ENCODE measurements at places on chromosomes 12 and 14.
A peak's percentile ranks its signal among the peaks of the same experiment; 100 is the strongest.

DNA sequence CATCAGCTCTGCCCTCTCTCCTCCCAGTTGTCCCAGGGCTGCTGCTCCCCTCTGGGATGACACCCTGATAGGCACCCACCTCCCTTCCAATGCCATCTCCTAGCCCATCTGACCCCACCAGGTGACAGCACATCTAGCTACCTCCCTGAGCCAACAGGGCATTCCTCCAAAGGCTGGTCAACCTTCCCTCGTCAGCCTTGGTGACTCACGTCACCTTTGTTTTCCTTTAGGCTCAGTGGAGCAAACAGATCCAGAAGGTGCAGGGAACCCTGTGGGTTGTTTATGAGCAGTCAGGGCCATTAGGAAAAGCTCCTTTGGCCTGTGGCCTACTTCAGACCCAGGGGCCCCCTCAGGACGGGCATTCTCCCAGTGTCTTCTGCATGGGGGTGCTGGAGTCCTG lies 32.4 kb downstream of the PIGH start:
- no peak for DNase-seq

- DNase-seq = no peak
Measured at GRCh38 chr12:50397117-50397650, 775 bp upstream of the FAM186A start.

DNA sequence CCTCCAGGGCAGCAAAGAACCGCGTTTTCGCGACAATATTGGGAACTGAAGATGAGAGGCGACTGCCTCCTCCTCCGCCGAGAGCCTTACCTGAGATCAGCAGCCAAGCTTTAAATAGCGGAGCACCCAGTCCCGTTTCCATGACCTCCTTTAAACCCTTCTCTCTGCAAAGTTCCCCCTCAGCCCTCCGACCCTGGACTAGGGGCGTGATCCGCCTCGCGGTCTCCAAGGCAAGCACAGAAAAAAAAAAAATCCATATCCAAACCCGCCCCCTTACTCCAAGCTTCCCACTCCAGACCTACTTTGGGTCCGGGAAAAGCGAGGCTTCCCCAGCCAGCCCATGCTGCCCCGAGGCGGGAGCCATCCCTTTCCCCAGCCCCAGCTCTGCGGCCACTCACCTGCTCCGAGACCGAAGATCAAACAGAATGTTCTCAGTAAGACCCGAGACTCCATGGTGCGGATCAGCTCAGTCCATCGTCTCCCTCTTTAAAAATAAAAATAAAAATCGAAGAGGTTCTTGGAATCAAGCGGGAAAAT lies 630 bp downstream of the NELL2 start:
- no peak for DNase-seq

DNA sequence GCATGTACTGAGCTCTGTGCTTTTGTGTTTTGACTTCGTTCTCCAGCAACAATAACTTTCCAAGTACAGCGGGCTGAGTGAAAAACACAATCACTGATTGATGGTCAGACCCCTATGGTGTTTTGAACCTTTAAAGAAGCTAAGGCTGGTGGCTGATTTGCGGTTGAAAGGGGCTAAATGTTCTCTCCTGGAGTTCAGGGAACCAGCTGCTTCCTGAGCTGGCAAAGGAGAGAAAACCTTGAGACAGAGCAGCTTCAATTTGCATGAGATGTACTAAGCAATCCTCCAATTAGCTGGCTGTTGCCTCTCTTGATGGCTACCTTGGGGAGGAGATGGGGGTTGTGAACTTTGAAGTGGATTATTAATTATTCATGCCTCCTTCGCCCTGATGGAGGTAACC lies 546.7 kb upstream of the SEL1L start:
- no peak for DNase-seq

DNA sequence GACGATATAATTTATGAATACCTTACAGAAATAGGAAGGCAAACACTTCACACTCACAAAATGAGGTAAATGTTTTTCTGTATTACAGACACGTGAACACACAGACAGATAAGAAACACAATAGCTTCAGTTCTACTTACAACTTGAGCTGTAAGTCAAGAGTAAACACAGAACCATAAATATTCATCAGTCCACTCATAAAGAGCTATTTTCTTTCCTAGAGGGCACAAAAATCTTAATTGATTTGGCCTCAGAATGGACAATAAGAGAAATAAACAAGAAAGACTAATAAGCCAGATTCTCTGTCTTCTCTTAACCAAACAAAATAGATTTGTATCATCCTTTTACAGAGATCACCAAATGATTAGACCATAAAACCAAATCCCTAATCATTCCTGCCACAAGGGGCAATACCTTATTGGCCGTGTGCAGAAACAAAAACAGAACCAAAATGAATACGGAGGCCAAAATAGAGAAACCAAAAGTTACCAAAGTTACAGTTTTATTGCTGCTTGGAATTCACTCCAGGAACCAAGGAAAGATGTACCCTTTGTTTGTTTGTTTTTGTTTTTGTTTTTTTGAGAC lies 38.1 kb upstream of the GARIN2 start:
- no peak for DNase-seq

- peak; percentile 72 for DNase-seq
Measured at GRCh38 chr12:67943141-67943892, 45.9 kb upstream of the IFNG-AS1 start.

GRCh38 chr12:100251917-100252316 lies 15.0 kb downstream of the DEPDC4 start:
- peak; percentile 72 for DNase-seq

DNA sequence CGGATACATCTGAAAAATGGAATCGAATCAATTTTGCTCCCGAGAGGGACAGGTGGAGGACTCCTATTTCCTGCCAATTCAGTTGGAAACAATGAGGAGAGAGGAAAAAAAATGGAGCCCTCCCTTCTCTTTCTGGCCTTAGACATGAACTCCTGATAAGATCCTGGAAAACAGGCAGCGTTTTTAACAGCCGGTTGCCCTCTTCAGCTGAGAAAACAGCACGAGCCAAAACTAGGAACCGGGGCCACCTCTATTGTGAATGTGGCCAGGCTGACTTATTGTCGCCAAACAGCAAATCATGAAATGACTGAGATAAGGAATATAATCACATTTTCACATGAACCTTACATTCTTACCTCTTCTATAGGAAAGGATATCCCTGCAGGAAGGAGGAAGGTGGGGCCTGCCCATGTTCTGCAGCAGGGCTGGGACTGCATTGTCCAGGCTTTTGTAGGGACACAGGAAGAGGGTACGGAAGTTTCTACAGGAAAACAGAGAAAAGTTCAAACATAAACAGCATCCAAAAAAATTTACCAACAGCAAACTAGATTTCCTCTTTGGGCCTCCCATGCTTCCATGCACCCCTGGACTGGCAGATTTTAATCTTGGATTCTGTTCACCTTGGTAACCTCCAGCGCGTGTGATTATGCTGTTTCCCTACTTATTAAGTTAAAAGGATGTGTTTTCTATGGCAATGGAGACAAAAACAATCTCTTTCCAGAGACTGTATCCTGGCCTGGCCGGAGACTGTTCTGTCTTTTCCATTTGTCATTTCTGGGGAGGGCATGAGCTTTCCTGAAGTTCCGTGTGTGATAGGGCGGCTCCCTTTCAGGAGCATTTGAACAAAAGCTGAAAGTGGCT lies 29.0 kb upstream of the ELK3 start:
- no peak for DNase-seq

DNA sequence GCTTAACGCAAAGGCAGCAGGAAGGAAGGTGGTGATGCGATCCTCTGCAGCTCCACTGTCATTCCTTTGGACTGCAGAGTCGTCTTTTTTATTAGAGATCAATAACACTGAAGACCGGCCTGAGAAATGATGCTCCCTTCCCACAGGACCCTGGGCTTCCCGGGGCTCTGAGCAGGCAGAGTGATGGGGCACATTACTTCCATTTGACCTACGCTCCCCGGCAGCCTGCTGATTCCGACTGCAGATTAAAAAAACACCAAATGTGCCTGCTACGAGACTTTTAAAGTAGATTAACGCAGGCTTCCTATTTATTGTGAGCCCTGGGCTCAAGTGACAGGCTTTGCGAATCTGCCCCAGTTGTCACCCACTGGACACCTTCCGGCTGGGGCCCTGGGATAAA lies 37.5 kb downstream of the KCNA1 start:
- DNase-seq = no peak

- DNase-seq = peak; percentile 38
Measured at GRCh38 chr12:119683816-119684215, 15.9 kb downstream of the PRKAB1 start.

DNA sequence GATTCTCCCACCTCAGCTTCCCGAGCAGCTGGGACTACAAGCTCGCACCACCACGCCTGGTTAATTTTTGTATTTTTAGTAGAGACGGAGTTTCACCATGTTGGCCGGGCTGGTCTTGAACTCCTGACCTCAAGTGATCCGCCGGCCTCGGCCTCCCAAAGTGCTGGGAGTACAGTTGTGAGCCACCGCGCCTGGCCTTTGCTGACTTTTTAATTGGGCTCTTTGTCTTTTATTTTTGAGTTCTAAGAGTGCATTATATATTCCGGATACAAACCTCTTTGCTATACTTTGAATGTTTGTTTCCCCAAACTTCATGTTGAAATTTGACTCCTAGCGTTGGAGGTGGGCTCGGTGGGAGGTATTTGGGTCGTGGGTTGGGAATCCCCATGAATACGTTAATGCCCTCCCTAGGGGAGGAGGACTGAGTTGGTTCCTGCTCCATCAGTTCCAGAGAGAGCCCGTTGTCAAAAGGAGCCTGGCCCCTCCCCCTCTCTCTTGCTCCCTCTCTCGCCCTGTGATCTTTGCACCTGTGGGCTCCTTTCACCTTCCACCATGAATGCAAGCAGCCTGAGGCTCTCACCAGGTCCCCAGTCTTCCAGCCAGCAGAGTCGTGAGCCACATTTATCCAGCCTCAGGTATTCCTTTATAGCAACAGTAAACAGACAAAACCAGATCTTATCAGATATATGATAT lies 103.2 kb upstream of the EVL start:
- no peak for DNase-seq
